ENCODE measurements at places on chromosomes 4 and X.
A peak's percentile ranks its signal among the peaks of the same experiment; 100 is the strongest.

DNA sequence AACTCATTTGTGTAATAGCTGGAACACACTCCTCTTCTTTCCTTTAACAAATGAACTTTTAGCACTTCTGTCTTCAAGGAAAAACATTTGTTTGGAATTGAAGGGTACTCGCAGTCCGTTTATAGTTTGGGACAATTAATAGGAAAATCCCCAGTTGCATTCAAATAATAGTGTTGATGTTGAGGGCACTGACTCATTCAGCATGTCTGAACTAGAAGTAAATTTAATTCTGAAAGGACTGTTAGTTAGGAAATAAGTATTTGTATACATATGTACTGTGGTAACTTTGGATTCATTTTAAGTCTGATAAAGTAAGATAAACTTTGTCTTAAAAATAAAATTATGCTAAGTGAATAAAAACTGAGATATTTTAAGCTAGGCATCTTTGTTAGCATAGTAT is 27.2 kb downstream of the FAM199X start:
- DNase-seq, result no peak

DNA sequence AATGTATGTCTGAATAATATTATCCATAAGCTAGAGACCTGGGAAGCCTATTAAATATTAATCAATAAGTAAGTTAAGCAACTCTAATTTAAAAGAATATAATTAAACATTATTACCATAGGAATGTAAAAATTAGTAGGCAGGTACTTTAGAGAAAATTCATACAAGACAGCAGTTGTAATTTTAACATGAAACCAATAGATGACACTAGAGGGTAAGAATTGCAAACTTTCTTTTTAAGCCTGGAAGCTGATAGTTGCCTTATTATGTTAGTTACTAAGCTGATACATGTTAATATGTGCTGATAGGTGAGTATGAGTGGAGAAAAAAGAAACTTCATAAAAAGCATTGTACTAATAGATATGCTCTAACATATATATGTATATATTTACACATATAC is 1157.4 kb downstream of the FAM133A start:
- DNase-seq, result no peak

DNA sequence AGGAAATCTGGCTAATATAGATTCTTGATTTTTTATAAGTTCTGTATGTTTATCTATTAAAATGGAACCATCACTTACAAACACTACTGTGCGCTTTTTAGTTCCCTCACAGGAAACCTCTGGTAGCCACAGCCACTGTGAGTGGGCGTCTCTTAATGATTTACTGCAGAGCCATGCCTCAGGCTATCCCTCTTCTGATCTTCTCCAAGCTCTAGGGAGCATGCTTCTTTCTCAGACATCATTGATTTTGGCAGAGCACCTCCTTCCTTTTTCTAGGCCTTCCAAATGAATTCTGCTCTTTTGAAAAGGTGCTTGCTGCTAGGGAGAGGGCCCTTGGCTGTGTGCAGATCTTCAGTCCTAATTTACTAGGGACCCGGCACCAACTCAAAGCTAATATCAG is 61.1 kb upstream of the STS start:
- no peak for DNase-seq

GRCh38 chrX:120731386-120731785 is 101.5 kb upstream of the C1GALT1C1 start:
- no peak for DNase-seq

DNA sequence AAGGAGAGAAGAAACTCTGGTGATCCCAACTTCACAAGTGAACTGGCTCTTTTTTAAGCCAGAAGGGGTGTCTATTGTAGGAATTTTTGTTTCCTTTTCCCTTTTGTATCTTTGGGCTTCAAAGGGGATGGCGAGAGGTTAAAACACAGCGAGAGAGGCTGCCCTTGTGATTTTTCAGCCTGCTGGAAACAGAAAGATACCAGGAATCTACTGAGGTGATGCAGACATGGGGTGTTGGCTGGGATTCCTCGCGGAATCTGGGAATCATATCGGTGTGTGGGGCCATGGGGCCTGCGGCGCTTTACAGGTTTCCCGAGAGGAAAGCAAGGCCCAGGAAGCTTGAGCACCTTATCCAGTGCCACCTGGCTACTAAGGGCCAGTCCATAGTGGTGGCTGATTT is 99.4 kb upstream of the STX18 start:
- no peak for DNase-seq

DNA sequence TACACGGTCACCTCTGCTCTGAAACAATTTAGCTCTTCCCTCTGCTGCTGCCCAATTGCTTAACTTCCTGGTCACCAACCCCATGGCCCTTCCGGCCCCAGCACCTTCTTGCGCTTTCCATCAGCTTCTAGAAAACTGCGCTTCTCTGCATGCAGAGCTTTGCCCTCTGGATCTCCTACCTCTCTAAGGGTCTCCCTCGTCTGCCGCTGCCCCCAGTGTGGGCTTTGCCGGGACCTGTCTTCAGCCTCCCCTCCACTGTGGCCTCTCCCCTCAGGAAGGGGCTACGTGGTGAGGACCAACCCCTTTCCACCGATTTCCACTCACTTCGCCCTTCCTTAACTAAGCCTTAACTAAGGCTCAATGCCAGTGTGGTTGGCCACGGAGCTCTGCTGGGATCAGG is 94.6 kb downstream of the DCTD start:
- no peak for DNase-seq

DNA sequence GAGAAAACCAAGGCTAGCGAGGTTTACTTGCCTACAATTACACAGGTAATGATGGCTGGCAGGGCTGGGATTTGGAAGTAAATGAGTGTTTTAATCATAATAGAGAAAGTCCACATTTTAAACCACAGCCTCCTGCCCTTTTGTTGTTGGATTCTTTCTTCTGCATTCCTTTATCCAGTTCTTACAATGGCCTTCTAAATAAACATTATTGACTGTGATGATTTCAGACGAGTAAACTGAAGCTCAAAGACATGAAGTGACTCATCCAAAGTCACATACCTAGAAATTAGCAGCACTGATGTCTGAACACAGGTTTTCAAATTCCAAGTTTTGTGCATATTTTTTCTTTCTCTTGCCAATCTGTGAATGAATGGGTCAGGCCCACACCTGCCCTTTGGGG is 51.2 kb upstream of the C1QTNF7 start:
- no peak for DNase-seq

DNA sequence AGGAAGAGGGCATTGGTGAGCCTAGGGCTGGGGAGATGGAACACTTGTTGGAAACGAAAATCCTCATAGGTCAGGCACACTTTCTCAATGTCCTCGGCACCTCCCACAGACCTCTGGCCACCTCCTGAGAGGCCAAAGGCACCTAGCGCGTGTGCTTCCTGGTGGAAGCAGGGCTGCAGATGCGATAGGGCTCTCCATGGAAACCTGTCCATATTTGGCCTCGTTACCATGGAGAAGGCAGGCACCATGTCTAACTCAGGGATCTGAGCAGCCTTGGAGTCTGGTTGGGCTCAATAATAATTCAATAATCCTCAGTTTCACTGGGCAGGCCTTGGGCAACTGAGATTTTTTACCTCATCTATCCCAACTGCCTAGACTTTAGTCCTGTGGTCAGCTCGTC is 58.3 kb downstream of the RAI2 start:
- DNase-seq, result no peak

GRCh38 chr4:634599-634985 is 9.2 kb downstream of the PDE6B start:
- no peak for DNase-seq

- peak; percentile 78 for DNase-seq
Observed at GRCh38 chr4:20544645-20545044, 155.6 kb upstream of the PACRGL start.

- DNase-seq, result no peak
Observed at GRCh38 chr4:3376266-3376665, 65.5 kb upstream of the HGFAC start.

- DNase-seq, result peak; percentile 27
Observed at GRCh38 chrX:18674417-18674787, 2.5 kb upstream of the RS1 start.

DNA sequence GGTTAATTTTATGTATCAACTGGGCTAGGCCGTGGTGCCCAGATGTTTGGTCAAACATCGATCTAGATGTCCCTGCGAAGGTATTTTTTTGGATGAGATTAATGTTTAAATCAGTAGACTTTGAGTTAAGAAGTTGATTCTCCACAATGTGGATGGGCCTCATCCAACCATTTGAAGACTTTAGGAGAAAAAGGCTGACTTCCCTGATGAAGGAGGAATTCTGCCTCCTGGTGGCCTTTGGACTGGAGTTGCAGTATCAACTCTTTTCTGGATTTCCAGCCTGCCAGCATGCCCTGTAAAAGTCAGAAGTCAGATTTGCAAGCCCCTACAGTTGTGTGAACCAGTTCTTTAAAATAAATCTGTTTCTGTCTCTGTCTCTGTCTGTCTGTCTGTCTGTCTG is 91.4 kb downstream of the STK32B start:
- DNase-seq, result peak; percentile 61

DNA sequence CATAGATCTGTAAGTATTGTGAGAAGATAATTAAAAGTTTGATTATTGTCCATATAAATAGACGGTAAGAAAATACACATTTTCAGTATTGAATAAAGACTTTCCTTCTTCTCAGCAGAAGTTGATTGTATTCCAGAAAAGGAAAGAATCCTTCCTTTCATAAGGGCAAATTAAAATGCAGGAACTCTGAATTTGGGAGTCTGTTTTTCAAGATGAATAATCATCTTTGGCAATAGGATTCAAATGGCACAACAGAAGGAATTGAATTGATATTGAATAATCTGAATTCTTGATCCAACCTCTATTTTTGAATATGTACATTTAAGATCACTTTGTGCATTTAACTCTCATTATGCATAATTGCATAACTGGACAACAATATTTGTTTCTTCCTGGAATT is 149.3 kb downstream of the DMD start:
- no peak for DNase-seq

GRCh38 chr4:6463311-6464289 is 8.8 kb downstream of the PPP2R2C start:
- peak; percentile 10 for DNase-seq

- no peak for DNase-seq
Observed at GRCh38 chr4:159768016-159768415, 665.1 kb downstream of the RAPGEF2 start.

- no peak for DNase-seq
Observed at GRCh38 chrX:50386520-50386919, 84.1 kb downstream of the DGKK start.

DNA sequence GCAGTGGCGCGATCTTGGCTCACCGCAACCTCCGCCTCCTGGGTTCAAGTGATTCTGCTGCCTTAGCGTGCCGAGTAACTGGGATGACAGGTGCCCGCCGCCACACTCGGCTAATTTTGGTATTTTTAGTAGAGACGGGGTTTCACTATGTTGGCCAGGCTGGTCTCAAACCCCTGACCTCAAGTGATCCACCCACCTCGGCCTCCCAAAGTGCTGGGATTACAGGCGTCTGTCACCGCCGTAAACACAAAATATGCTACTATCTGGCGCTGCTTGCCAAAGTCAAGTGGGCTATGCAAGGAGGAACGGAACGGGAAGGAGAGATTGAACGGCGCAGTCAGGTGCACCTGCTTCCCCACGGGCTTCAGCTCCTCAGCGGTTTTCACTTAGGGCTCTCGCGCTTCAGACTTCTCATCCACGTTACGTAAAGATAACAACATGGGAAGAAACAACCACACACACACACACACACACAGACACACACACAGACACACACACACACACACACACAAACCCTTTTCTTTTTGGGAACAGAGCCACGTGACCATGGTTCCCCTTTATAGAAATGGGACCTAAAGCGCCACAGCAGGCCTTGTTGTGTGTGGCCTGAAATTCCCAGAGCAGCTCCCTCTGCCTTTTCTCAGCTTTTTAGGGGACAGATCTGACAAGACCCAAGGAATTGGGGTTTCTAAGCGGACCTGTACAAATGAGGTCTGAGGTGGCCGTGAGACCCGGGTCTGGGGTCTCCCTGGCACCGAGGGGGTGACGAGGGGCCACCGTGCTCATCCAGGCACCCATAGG is 1.5 kb downstream of the P2RY8 start:
- DNase-seq, result peak; percentile 21

DNA sequence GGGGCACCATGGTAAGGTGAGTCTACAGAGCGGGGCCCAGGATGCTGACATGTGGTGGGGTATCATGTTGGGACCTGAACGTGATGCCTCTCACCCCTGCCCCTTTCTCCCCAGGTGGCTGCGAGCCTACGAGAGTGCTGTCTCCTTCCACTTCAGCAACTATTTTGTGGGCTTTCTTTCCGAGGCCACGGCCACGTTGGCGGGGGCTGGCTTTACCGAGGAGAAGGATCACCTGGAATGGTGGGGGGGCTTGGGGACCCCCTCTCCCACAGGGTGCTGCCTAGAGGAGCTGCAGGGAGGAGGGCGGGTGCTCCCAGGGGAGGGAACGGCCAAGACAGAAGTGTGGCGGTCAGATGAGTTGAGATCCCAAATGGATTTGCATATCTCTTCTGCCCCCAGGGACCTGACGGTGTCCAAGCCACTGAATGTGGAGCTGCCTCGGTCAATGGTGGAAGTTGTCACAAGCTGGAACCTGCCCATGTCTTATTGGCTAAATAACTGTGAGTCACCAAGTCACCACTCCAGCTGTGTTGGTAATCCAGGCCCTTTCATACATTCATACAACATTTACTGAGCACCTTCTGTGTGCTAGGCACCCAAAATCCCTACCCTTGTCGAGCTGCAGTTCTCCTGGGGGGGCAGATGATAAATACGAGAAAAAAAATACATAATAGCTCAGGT is 5.5 kb downstream of the PORCN start:
- DNase-seq, result no peak
